AG04449 (cell line): ENCODE measurements at places on chromosomes 11 and 22.

DNA sequence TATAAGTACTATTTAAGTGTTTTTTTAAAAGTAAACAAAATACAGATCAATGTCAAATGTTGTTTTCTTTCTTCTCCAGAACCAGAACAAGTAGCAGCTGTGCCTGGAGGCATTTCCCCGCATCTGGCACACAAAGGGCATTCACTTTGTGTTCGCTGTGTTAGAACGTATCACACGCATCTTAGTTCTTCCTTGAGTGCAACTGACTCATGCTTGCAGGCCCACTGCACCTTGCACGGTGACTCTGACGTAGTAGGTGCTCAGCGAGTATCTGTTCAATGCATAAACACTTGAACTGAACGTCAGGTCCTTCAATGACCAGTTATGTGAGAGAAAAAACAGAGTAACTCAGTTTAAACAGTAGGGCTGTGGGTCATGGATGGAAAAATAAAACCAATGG, 3.5 kb downstream of the IFT27 start:
- no peak for DNase-seq

GRCh38 chr22:36471341-36471821, 10.1 kb downstream of the TXN2 start:
- DNase-seq: no peak

- no peak for DNase-seq
Measured at GRCh38 chr11:2927851-2928604, 1.2 kb downstream of the PHLDA2 start.

- no peak for DNase-seq
Measured at GRCh38 chr22:37809672-37810333, 2.1 kb downstream of the GCAT start.

DNA sequence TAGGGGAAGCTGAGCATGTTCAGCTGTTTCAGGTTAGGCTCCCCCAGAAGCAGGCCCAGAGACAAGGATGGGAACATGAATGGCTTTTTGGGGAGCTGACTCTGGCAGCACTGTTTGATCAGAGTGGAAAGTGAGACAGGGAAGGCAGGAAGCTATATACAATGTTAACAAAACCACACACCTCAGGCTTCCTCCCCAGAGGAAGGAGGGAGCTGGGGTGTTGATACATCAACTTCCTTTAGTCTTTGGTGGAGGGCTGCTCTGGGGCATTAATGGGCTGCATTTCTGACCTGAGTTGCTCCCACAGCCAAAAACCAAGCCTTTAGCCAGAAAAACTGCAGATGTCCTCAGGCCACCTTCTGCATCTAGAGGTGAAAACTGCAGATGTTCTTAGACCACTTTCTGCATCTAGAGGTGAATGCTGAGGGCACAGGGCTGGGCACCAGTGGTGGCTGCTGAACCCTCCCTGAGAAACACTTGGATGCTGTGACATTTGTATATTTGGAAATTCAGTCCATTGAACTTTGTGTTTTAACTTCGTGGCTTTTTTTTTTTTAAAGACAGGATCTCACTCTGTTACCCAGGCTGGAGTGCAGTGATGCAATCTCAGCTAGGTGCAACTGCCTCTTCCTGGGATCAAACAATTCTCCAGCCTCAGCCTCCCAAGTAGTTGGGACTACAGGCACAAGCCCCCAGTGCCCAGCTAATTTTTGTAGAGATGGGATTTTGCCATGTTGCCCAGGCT, 49.9 kb downstream of the KIAA1671 start:
- DNase-seq: no peak

- no peak for DNase-seq
Measured at GRCh38 chr22:18091916-18092526, 14.2 kb downstream of the PEX26 start.

- DNase-seq: no peak
Measured at GRCh38 chr11:36605221-36606216, 7.5 kb upstream of the RAG2 start.

GRCh38 chr22:37167981-37168647, 18.4 kb upstream of the IL2RB start:
- DNase-seq: no peak

GRCh38 chr22:49116021-49116420, 711.7 kb downstream of the BRD1 start:
- no peak for DNase-seq

GRCh38 chr22:20985720-20986119, 3.6 kb downstream of the LZTR1 start:
- no peak for DNase-seq

- DNase-seq: no peak
Measured at GRCh38 chr11:63623513-63624140, 9.4 kb upstream of the PLAAT3 start.

GRCh38 chr11:92980312-92980711, 10.9 kb downstream of the MTNR1B start:
- no peak for DNase-seq

DNA sequence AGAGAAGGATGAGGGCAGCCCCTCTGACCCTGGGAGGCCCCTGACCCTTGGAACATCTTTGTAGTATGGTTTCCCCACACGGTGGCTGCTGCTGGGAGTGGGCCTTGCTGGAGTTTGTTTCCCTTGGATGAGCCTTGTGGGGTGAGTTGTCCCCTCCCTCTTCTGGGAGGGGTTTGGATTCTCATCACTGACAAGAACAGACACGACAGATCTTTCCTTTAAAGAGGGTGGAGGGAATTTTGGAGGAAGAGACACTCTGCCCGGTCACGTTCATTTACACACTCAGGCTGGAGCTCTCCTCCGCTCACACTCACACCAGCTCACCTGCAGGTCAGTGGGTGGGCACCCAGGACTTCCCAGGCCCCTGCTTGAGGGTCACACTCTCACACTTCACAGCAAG, 31.7 kb downstream of the POU2F3 start:
- no peak for DNase-seq

- no peak for DNase-seq
Measured at GRCh38 chr11:65416341-65416824, 6.2 kb upstream of the NEAT1 start.

DNA sequence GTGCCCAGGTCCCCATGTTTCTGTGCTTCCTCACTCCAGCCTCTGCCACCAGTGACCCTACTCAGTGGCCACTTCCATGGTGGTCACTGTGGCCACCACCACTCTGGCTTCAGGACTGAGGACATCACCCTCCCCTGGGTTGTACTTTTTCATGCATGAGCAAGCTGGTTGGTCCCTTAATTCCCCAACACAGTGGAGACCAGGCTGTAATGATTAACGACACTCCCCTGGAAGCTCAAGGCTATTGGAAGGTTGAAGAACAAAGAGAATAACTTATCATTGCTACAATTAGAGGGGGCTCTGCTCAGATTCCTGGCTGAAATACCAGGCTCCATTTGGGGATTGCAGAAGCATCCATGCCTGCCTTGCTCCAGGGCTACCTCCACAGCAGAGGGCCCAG, 10.5 kb downstream of the PLAAT4 start:
- DNase-seq: no peak

GRCh38 chr11:128963744-128964325, 21.2 kb upstream of the TP53AIP1 start:
- DNase-seq: no peak

DNA sequence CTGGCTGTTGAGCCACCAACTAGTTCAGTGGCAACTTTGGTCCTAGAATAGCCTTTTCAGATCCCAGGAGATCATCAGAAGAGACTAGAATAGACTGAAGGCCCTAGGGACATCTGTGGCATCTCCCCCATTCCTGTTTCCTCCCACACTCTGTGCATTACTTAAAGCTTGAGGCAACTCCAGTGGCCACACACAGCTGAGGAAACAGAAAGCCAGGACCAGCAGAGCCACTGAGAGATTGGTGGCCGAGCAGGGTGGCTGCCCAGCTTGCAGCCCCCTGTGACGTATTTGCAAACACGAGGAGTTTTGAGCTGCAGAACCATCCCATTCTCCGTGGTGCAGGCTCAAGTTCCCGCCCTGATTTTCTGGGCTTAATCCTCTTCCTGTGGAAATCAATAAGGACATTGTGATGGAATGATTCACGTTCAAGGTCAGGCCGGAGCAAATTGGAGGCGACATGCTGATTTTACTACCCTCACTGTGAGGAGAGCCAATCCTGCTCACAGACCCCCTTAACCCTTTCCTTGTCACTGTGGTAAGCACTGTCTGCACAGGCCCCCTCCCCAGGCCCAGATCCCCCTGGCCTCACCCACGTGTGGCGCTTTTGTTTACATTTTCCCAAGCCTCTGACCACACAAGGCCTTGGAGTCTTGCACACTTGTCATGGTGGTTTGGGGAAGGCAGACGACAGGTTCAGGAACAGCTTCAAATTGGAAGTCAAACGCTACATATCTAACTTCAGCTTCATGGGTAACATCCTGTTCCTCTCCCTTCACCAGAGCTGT, 69.1 kb upstream of the MYOD1 start:
- no peak for DNase-seq

- no peak for DNase-seq
Measured at GRCh38 chr11:124753205-124753604, 1.1 kb upstream of the VSIG2 start.

DNA sequence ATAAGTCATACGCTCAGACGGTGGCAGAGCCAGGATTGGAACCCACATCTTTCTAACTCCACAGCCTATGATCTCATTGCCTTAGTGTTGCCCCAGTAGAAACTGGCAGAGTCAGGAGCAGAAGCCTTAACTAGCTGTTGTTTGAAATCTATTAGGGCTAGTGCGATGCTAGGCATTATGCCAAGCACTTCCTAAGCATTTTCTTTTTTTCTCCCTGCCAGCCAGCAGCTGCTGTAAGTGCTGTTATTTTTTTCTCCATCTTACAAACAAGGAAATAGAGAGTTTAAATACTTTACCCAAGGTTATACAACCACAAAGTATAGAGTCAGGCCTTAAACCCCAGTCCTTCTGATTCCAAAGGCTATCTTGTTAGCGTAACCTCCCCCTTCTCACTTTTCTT, 161.0 kb upstream of the SORL1-AS1 start:
- peak; percentile 54 for DNase-seq

- no peak for DNase-seq
Measured at GRCh38 chr11:107676336-107677057, 35.4 kb downstream of the SLN start.

- DNase-seq: no peak
Measured at GRCh38 chr11:112366777-112367176, 106.1 kb upstream of the PLET1 start.

- peak; percentile 85 for DNase-seq
Measured at GRCh38 chr22:36577019-36577418, 48.1 kb upstream of the EIF3D start.

GRCh38 chr11:120169981-120170698, 32.2 kb upstream of the TRIM29 start:
- DNase-seq: no peak

GRCh38 chr11:9660886-9661285, 3.0 kb upstream of the SWAP70 start:
- no peak for DNase-seq

DNA sequence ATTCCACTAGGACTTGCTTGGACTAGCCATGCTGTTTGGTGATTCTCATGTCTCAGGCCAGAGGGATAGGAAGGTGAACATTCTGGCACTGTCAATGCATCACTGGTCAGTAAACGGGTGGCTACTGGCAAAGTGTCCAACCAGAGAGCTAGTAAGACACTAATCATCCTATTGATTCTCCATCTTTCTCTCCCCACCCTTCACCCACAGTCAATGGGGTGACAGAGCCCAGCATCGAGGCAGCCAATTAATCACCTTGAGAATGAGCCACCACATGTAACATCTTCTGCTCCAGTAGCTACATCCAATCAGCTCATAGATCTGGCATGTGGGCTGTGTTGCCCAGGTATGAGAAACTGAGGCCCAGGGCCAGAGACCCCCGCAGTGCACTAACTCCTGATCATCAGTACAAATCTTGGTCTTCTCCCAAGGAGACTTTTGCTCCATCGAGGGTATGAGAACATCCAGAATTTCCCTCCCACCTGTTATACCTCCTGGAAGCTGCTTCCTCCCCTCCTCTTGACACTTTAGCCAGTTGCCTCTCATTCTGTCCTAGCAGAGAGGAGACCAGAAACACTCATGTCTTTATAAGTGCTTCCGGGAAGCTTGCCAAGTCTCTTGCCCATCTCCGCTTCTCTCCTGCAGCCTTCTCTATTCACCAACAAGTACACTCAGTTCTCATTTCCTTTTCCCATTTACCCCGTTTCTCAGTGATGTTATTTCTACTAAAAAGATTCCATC, 17.0 kb downstream of the HTR3A start:
- no peak for DNase-seq

DNA sequence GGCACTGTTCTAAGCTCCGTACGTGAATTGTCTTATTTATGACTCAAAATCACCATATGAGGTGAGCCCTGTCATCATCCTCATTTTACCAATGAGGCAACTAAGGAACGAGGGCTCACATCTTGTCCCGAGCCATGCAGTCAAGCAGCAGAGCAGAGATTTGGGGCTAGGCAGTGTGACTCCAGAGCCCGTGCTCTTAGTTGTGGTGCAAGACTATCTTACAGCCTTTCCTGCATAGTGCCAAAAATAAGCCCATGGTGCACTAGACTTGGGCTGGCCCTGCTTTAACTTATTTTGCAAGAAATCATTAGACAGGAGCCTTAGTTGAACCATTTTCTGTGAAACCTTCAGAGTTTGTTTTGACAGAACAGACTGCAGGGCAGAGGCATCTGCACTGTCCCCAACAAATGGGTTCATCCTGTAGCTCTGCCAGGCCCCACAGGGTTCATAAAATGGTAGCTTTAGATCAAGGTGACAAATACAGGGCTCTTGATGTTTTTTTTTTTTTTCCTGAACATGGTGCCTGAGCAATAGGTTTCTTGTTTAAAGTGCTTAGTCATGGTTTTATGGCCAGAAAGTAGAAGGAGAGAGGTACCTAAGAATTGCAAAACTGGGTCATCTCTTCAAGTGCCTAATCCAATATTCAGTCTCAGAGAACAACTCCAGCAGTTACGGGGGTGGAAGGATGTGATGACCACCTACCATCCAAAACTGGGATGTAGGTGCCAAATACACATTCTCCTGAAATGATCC, 56.6 kb downstream of the BMAL1 start:
- no peak for DNase-seq
